ENCODE measurements at places on chromosomes 16 and 17.

- DNase-seq = no peak
Observed at GRCh38 chr17:4110152-4110551, 32.7 kb downstream of the ZZEF1 start.

- DNase-seq = no peak
Observed at GRCh38 chr17:30761060-30761459, 63.4 kb downstream of the CRLF3 start.

GRCh38 chr16:54118846-54119245 lies 167.7 kb downstream of the IRX3 start:
- DNase-seq = no peak

GRCh38 chr16:11064851-11065250 lies 120.5 kb downstream of the CLEC16A start:
- DNase-seq = no peak

GRCh38 chr16:25841761-25842160 lies 150.0 kb downstream of the HS3ST4 start:
- no peak for DNase-seq

- peak; percentile 46 for DNase-seq
Observed at GRCh38 chr17:56834380-56835263, 671 bp downstream of the DGKE start.

GRCh38 chr17:8004899-8005298 lies 2.5 kb downstream of the GUCY2D start:
- no peak for DNase-seq

- no peak for DNase-seq
Observed at GRCh38 chr17:38616361-38616760, 10.6 kb upstream of the SRCIN1 start.

GRCh38 chr16:74951681-74952080 lies 33.2 kb downstream of the WDR59 start:
- DNase-seq = no peak

DNA sequence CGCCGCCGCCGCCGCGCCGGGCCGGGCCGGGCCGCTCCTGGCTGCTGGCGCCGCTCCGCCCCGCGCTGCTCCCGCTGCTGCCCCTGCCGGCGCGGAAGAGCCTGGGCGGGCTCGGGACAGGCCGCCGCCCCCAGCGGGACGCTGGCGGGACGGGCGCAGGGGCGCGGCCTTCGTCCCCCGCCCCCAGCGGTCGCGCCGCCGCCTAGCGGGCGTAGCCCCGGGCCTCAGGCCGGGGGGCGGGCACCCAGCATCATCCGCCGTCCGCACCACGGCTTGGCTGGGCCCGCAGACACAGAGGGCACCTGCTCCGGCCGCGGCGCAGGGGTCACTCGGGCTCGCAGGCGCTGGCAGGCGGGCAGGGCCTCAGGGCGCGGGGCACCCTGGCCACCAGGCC lies at the start of gene AMFR:
AMFR (minus strand) TSS at position 107 of the 394 bp plus-strand sequence. CDS start 218 bp downstream, outside the sequence.
- peak; percentile 21 for DNase-seq

GRCh38 chr17:73986641-73987177 lies 216.8 kb upstream of the RPL38 start:
- DNase-seq = no peak

DNA sequence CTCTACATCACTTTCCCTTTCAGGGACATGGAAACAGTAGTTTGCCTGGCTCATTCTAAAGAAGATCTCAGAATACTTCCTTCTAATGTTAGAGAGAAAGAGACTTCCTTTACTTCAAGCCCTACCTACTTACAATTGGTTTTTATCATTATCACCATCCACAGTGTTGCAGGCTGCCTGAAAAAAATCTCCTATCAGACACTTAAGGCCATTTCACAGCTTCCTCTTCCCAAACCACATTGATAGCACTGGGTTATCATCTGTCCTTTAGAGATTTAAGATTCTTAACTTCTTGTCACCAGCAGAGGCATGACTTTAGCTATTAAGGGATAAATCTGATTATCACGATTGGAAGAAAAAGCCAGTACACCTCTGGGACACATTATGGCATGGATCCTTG lies 178.5 kb upstream of the TBX2 start:
- no peak for DNase-seq

- no peak for DNase-seq
Observed at GRCh38 chr16:31114468-31114867, 3.0 kb upstream of the KAT8 start.

GRCh38 chr17:27339836-27340550 lies 46.1 kb downstream of the WSB1 start:
- DNase-seq = no peak

- DNase-seq = peak; percentile 33
Observed at GRCh38 chr17:64320613-64321553, 57.8 kb upstream of the TEX2 start.

- no peak for DNase-seq
Observed at GRCh38 chr16:78285437-78285922, 186.0 kb downstream of the WWOX start.

GRCh38 chr17:52389632-52390031 lies 231.1 kb upstream of the CA10 start:
- no peak for DNase-seq

- no peak for DNase-seq
Observed at GRCh38 chr17:33385133-33385532, 92.0 kb upstream of the ASIC2 start.

DNA sequence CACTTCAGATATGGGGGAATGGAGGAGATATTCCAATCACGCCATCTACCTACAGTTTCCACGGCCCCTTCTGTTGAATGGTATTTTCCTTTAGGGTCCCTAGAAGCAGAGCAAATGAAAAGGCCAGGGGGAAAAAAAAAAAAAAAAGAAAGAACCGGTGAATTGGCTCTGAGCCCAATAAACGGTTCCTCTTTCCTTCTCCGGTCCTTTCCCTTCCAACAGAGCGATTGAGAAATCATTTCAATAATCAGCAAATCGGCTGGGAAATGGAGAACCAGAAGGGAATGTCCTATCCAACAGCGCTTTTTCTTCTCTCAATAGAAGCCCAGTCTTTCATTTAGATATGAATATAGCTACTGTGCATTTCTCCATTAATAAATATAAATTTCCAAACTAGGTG lies 26.8 kb upstream of the HOXB13 start:
- DNase-seq = no peak

- no peak for DNase-seq
Observed at GRCh38 chr16:2472885-2473445, 1.9 kb downstream of the NTN3 start.

GRCh38 chr17:82350182-82351030 lies 8.6 kb upstream of the TEX19 start:
- no peak for DNase-seq

- no peak for DNase-seq
Observed at GRCh38 chr16:51399908-51400670, 249.0 kb upstream of the SALL1 start.

DNA sequence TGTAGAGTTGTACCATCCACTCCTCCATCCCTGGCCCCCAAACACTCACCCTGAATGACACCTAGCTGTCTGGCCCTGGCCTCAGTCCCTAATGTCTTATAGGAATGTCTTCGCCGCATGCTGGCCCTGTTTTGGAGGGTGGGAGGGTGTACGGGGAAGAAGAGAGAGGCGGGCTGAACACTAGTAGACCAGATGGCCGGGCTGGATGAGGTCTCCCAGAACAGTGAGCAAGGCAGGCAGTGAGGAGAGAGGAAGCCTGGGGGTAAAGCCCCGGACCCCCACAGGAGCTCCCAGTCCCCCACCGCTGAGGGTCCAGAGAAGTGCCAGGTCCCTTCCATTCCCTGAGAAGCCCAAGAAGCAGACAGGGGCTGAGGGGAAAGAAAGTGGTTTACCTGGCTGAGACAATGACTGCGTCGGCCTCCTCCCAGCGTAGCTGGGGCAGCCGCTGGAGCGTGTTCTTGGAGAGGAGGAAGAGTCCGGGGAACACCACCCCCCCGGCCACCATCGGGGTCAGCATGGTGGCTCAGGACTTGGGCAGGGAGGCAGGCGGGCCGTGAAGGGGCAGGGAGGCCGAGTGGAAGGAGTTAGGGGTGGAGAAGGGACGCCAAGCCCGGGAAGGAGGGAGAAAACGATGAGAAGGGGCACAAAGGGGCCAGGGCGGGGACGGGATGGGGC lies 923 bp downstream of the TLCD3B start:
- no peak for DNase-seq

DNA sequence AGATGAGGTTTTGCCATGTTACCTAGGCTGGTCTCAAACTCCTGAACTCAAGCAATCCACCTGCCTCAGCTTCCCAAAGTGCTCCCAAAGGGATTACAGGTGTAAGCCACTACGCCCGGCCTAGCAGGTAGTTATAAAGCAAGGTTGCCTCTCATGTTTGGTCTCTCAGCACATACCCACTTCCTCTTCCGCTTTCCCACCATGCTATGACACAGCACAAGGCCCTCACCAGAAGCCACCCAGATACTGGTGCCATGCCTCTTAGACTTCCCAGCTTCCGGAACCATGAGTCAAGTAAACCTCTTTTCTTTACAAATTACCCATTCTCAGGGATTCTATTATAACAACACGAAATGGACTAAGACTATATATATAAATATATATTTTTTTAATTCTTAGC lies 143.6 kb downstream of the COPRS start:
- no peak for DNase-seq

DNA sequence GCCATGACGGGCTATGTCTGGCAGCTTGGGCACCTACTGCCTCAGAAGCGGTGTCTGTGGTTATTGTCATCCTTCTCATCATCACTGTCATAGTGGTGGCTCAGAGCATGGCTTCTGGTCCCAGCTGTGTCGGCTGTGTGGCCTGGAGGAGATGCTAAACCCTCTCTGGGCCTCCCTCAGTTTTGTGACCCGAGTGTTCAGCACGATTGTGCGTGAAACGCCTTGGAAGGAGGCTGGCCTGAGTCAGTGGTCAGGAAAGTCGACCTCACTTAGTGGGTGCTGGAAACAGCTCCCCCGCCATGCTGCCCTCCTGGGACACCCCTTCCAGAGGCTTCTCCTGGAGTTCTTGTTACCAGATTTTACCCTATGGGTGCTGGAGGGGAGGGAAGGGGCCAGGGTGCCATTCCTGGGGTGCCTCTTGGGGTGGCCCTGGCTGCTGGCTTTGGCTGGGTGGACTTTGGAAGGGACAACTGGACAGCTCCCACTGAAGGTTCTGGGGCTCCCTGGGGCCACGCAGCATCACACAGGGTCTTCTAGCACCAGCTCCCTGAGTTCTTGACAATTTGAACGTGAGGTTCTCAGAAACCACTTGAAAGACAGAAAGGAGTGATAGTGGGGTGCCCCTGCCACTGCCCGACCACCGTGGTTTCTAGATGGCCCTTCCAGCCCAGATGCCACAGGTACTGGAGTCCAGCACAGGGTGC lies 226.5 kb upstream of the GSE1 start:
- no peak for DNase-seq

GRCh38 chr17:44648963-44649362 lies 7.3 kb upstream of the MEIOC start:
- DNase-seq = no peak

DNA sequence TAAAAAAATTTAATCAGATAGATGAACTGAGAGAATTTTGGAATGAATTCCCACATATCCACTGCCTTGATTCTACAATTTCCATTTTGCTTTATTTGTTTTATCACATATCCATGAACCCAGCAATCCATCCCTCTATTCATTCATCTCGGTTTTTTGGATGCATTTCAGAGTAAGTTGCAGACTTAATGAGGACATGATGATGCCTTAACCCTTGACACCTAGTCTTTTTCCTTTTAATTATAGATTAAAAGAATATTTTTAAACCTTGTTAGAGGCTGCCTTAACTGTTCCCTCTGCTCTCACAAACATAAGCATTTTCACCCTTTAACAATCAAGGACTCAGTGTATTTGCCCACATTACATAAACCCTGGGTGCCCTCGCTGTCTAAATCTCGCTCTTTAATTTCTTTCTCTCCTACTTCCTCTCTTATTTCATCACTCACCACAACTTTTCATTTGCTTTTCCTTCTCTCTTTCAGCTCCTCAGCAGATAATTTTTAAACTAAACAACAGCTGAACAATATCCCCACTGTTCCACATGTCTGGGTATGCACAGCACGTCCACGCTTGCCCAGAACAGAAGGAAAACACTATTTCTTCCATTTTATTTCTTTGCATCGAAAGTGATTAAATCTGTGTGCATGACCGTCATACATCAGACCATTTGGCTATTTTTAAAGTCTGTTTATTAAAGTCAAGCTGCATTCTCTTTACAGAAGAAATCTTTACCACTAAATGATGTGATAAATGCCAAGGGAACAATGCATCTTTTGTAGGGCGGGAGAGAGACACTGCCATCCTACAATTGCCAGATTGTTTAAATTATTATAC lies 39.9 kb downstream of the IQCK start:
- no peak for DNase-seq

DNA sequence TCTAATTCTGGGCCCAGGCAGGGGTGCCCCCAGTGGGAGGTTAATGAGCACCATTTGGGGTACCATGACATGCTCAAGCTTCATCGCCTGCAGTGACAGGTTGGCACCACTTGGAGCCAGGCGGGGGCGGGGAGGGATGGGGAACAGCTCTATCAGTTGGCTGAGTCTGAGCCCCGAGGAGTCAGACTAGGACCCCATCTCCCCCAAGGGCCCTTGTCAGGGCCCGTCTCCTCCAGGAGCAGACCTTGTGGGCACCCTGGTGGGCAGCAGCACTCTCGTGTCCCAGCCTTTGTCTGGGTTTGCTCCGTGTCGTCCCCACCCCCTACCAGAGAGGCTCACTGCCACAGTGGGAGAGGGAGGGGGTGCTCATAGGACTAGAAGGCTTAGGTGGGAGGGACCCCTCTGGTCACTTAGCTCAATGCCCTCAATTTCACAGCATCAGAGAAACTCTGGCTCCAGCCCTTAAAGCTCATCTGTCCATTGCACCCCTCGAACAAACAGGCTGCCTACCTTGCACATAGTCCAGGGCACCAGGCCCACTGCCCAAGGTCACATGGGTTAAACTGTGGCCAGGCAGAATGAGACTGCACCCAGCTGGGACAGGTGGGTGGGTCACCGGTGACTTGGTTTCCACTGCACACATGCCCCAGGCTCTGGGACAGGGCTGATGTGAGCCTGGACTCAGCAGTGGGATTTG lies 4.1 kb downstream of the PPP1R9B start:
- no peak for DNase-seq

DNA sequence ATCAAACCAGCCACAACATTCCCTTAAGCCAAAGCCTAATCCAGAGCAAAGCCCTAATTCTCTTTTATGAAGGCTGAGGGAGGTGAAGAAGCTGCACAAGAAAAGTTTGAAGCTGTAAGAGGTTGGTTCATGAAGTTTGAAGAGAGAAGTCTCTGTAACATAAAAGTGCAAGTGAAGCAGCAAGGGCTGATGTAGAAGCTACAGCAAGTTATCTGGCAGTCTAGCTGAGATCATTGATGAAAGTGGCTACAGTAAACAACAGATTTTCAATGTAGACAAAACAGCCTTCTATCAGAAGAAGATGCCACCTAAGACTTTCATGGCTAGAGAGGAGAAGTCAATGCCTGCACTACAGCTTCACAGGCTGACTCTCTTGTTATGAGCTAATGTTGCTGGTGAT lies 52.5 kb downstream of the NACA2 start:
- no peak for DNase-seq

GRCh38 chr17:51725185-51725584 lies 433.3 kb downstream of the CA10 start:
- no peak for DNase-seq

DNA sequence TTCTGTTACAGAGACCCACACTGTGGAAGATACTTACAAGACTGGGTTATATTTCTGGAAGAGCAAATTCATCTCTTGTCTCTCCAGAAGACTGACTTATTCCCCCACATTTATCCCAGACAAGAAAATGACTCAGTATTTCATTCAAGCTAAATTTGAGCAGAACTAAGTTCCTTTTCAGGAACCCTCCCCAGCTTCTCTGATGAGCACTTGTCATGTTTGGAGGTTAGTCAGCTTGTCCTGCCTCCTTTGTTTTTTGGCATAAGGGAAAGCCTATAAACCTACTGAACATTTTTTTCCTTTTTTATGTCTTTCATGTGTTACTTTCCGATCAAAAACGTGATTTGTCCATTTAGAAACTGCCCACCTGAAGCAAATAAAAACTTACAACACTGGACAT lies 198.0 kb downstream of the C16orf95 start:
- no peak for DNase-seq
